Thyroid gland (tissue), 4 donors: ENCODE measurements at places on chromosomes 5 and 9. TPM values are rescaled to one million over a fixed set of nuclear protein-coding genes. Genes with fewer than 3 reads are reported as not detected.

The PCDHB16 gene
- 4.8 TPM for total RNA-seq

- no peaks in the 10 kb centered on the region for H3K27me3 ChIP-seq
- H3K4me1 ChIP-seq, result no peaks in the 10 kb centered on the region
- no peaks in the 10 kb centered on the region for H3K36me3 ChIP-seq
- no peak overlapping the region for H3K27ac ChIP-seq
- no peak overlapping the region for H3K4me3 ChIP-seq
- DNase-seq, result no peak
Measured at GRCh38 chr9:13144166-13144775, 135.2 kb downstream of the MPDZ start.

The PCA3 gene
- not detected for total RNA-seq

The DBH gene
- 0.15 TPM for total RNA-seq

GRCh38 chr5:76529464-76530344, 93.5 kb downstream of the F2RL2 start:
- H3K4me3 ChIP-seq, result no peak overlapping the region
- H3K36me3 ChIP-seq, result no peaks in the 10 kb centered on the region
- no peak for DNase-seq
- H3K27ac ChIP-seq, result no peak overlapping the region
- no peaks in the 10 kb centered on the region for H3K4me1 ChIP-seq
- no peaks in the 10 kb centered on the region for H3K27me3 ChIP-seq

DNA sequence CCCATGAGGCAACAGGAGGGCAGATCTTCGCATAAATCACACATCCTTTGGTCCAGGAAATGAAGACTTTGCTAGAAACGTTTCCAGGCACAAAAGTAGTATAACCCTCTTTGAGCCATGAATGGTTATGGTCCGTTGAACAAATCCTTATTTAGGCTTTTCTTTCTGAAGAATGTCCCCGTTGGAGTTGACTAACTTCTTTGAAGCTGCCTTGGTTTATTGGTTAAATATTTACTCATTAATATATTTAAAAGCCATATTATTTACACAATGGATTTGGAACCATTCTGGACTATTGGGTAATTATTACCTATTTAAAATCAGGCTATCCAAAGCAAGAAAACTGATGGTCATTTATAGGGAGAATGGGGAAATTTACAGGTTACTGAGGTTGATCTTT, 347.6 kb upstream of the SLC30A5 start:
- no peaks in the 10 kb centered on the region for H3K27me3 ChIP-seq
- no peaks in the 10 kb centered on the region for H3K36me3 ChIP-seq
- no peak for DNase-seq
- peaks cover 5% of the 10 kb centered on the region for H3K4me1 ChIP-seq
- no peak overlapping the region for H3K27ac ChIP-seq

- no peaks in the 10 kb centered on the region for H3K4me1 ChIP-seq
- H3K4me3 ChIP-seq, result no peak overlapping the region
- H3K27me3 ChIP-seq, result no peaks in the 10 kb centered on the region
Measured at GRCh38 chr9:105401651-105402050, 46.2 kb upstream of the FSD1L start.

The TMEM174 gene
- total RNA-seq, result 0.38 TPM

- no peak overlapping the region for H3K4me3 ChIP-seq
- H3K36me3 ChIP-seq, result no peaks in the 10 kb centered on the region
- no peaks in the 10 kb centered on the region for H3K27me3 ChIP-seq
- DNase-seq, result peak; percentile 82
Measured at GRCh38 chr9:121686930-121687541, 35.6 kb downstream of the DAB2IP start.

The TSLP gene
- 0.81 TPM for total RNA-seq

DNA sequence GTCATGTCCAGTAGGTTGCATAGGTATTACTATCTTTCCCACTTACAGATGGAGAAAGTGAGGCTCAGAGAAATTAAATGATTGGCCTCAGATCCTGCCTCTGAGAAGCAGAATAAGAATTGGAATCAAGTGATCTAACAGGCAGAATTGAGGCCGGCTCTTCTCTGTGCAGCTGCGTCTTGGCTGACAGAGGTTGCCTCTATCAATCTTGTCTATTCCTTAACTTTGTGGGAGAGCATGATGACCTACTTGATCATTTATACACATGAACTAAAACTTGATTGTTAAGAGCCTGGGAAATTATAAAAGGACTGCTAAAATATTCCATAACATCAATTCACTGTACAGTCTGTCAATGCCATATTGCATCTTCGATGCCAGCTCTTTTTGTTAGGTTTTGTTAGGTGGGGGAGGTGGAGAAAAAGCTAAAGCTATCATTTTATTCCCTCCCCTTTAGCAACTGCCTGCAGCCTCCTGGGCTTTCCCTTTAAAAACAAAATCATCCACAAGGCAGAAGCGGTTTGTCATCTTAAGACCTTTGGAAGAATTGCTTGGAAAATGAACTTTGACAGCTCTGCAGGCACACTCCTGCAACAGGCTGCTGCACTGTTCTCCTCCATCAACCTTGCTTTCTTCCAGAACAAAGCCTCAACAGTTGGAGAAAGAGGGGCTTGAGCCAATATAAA, 247.4 kb downstream of the SMARCA2 start:
- no peaks in the 10 kb centered on the region for H3K27me3 ChIP-seq
- H3K36me3 ChIP-seq, result no peaks in the 10 kb centered on the region
- H3K27ac ChIP-seq, result no peak overlapping the region
- DNase-seq, result no peak
- H3K4me1 ChIP-seq, result peaks cover 15% of the 10 kb centered on the region

GRCh38 chr5:161112371-161112770, 260.4 kb upstream of the ATP10B start:
- H3K36me3 ChIP-seq, result no peaks in the 10 kb centered on the region
- H3K27ac ChIP-seq, result no peak overlapping the region
- no peaks in the 10 kb centered on the region for H3K27me3 ChIP-seq
- DNase-seq, result no peak
- H3K4me3 ChIP-seq, result no peak overlapping the region

GRCh38 chr9:134775081-134775951, 105.3 kb upstream of the FCN2 start:
- H3K27ac ChIP-seq, result no peak overlapping the region
- H3K27me3 ChIP-seq, result no peaks in the 10 kb centered on the region
- no peak overlapping the region for H3K4me3 ChIP-seq

- no peak overlapping the region for H3K27ac ChIP-seq
- H3K36me3 ChIP-seq, result no peaks in the 10 kb centered on the region
- H3K4me1 ChIP-seq, result no peaks in the 10 kb centered on the region
- H3K4me3 ChIP-seq, result no peak overlapping the region
Measured at GRCh38 chr9:130340011-130340410, 74.5 kb downstream of the HMCN2 start.

GRCh38 chr9:129483415-129484351, 137.2 kb downstream of the C9orf50 start:
- peak; percentile 99 for DNase-seq
- no peak overlapping the region for H3K4me3 ChIP-seq
- no peaks in the 10 kb centered on the region for H3K27me3 ChIP-seq
- peak overlapping the region; percentile 100 for H3K27ac ChIP-seq
- no peaks in the 10 kb centered on the region for H3K36me3 ChIP-seq

DNA sequence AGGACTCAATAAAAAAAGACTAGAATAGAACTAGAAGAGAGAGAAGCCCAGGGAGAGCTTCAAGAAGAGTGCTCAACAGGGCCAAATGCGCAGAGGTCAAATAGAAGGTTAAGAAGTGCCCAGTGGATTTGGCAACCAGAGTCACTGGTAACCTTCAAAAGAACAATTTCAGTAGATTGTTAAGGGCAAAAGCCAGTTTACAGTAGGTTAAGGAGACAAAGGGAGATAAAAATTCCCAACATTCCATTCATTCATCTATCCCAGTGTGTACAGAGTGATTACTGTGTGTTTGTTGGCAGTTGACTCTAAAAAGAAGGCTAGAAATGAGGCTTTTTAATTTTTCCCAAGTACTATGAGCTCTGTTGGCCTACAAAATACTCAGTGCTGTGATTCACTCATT, 69.4 kb downstream of the RIGI start:
- no peaks in the 10 kb centered on the region for H3K27me3 ChIP-seq
- peaks cover 8% of the 10 kb centered on the region for H3K36me3 ChIP-seq
- no peak overlapping the region for H3K4me3 ChIP-seq
- DNase-seq, result no peak

DNA sequence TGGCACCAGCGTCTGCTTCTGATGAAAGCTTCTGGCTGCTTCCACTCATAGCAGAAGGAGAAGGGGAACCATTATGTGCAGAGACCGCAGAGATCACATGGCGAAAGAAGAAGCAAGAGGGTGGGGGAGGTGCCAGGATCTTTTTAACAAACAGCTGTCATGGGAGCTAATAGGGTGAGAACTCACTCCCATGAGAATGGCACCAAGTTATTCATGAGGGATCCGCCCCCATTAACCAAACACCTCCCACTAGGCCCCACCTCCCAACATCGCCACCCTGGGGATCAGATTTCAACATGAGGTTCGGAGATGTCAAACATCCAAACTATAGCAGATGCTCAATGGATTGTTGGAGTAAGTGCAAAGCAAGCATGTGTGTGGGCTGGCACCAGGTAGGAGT, 125.8 kb upstream of the SLIT3 start:
- H3K4me3 ChIP-seq, result no peak overlapping the region
- DNase-seq, result no peak
- H3K4me1 ChIP-seq, result no peaks in the 10 kb centered on the region
- H3K36me3 ChIP-seq, result no peaks in the 10 kb centered on the region

GRCh38 chr9:38309324-38310195, 82.9 kb upstream of the ALDH1B1 start:
- no peaks in the 10 kb centered on the region for H3K27me3 ChIP-seq
- no peaks in the 10 kb centered on the region for H3K36me3 ChIP-seq
- DNase-seq, result no peak
- H3K27ac ChIP-seq, result no peak overlapping the region
- H3K4me1 ChIP-seq, result no peaks in the 10 kb centered on the region

- H3K27me3 ChIP-seq, result no peaks in the 10 kb centered on the region
- H3K27ac ChIP-seq, result no peak overlapping the region
- H3K4me1 ChIP-seq, result no peaks in the 10 kb centered on the region
- no peak for DNase-seq
Measured at GRCh38 chr9:3036333-3036700, 192.4 kb upstream of the PUM3 start.

GRCh38 chr9:120902569-120903535, 23.7 kb downstream of the TRAF1 start:
- no peaks in the 10 kb centered on the region for H3K36me3 ChIP-seq
- no peak overlapping the region for H3K27ac ChIP-seq
- H3K27me3 ChIP-seq, result no peaks in the 10 kb centered on the region
- no peak overlapping the region for H3K4me3 ChIP-seq
